ENCODE measurements at places on chromosomes 3 and 15. TPM values are rescaled to one million over a fixed set of nuclear protein-coding genes. Genes with fewer than 3 reads are reported as not detected.

- DNase-seq: no peak
These were observed 62.3 kb downstream of the TMEM39A start for GRCh38 chr3:119401069-119401468.

GRCh38 chr3:78908236-78908635 lies 859.6 kb downstream of the ROBO1 start:
- DNase-seq: no peak

GRCh38 chr3:178001670-178002101 lies 534.5 kb upstream of the KCNMB2 start:
- DNase-seq: no peak

DNA sequence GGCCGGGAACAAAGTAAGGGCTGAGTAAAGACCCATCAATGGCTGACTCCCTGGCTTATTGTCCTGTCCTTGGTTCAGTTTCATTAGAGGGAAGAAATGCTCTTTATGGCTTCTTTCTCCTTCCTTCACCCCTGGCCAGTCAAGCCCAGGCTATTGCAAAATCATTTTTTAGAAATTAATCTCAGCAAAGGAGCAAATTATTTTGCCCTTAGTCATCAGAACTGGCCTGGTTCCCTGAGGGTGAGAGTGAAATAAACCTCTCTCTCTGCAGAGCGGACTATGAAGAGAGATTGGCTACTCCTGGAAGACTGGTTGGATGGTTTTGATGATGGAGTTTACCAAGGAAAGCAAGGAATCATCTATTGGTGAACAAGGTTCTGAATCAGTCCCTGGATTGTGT lies 52.7 kb upstream of the OXTR start:
- DNase-seq: no peak

DNA sequence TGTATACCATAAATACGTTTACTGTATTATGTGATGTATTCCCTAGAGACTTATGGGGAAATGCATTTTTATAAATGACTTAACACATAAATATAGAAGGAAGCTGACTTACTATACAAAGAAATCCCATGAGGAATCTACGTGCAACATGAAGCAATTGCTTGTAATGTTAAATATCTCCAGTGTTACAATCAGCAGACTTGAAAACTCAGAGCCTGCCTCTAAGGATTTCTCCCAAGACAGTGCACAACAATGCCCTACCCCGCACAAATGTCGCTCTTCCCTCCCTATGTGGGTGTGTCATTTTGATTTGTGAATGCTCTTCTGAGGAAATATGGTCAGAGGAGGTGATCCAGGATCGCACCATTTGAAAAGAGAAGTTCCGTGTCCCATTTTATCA lies 629.0 kb downstream of the NR2F2 start:
- DNase-seq: no peak

DNA sequence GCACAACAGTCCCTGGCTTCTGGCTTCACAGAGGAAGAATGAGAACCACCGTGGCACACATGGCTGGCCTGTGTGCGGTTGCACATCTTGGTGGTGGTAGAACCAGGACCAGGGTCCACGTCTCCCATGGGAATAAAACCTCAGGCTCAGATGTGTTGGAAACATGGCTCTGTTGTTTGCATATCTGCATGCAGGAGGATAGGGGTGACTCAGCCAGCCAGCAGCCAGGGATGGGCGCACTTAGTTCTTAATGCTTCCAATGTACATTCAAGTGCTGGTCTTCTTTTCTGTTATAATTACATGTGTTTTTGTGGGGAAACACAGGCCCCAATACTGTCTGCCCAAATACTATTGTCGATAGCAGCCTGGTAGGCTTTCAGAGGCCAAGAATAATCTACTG lies 35.8 kb upstream of the BCL2L10 start:
- DNase-seq: no peak

The PTX3 gene
- total RNA-seq: not detected

The WDR72 gene
- 2.8 TPM for total RNA-seq
